ENCODE measurements at places on chromosomes 12 and 14.
A peak's percentile ranks its signal among the peaks of the same experiment; 100 is the strongest.

GRCh38 chr12:10069099-10069498 lies 29.7 kb downstream of the CLEC1A start:
- DNase-seq = no peak

GRCh38 chr12:45991284-45992249 lies 1.2 kb upstream of the SCAF11 start:
- peak; percentile 57 for DNase-seq

DNA sequence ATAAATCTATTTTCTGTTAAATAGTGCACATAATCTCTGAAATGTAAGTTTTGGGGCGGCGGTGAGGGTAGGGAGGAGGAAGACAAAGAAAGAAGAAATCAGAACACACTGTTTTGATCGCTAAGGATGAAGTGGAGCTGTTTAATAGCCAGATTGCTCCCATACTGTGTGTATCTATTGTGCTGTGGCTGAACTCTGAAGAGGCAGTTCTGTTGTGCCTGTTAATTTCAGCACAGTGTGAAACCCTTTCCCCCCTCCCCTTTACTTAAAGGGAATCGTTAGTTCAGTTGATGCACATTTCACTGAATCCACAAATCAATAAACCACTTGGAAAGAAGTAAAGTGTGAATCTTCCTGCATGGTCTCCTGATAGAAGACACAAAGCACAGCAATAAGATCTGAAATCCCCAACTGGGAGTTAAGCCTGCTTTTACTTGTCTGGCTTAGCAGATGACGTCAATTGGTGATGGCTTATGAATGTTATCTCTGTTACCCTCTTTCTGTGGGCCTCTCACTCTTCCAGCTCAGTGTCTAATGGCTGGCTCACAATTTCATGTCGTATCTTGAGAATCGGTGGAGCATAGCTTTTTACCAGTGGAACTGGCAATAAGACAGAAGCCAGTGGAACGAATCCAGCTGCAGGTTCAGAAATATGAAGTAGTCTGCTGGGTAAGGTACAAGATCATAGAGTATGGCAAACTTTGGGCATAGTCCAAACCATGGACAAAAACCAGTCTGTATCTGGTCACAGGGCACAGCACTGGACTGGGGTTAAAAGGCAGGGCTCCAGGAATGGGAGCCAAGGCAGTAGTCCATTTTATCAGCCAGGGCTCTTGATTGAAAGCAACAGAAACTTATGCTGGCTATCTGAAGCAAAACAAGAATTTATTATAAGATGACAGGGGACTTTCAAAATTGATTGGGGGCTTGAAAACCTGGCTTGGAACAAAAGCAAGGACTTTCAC lies 413.5 kb upstream of the SEL1L start:
- DNase-seq = no peak

DNA sequence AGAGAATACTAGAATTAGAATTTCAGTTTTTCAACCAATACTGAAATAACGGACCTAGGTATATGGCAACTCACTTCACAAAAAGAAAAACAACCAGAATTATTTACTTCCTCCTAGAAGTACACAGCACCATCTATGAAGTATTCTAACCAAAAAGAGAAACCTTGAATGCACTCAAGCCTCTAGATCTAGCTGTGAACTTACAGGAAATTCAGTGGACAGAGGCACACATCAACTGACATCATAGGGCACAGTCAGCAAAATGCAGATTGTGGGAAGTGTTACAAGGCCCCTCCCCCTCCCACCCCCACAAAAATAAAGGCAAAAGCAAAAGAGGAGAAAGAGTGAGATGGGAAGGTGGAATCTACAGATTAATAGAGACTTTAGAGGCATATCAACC lies 102.4 kb downstream of the TMTC1 start:
- no peak for DNase-seq

DNA sequence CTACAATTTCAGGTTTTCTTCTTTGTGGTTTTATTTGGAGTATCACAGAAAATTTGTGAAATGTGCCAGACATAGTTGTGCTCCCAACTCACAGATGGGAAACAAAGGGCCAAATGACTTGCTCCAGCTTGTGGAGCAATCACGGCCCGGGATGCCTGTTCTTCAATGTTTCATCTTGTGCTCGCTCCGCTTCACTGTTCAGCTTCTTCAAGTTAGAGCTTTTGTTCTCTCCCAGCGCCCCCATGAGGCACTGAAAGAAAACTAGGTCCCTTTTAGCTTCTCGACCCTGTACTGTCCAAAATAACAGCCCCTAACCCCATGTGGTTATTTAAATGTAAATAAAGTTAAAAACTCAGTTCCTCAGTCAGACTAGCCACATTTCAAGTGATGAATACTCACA lies 187.9 kb upstream of the STXBP6 start:
- DNase-seq = no peak
